ENCODE measurements at places on chromosomes 2 and 18.

DNA sequence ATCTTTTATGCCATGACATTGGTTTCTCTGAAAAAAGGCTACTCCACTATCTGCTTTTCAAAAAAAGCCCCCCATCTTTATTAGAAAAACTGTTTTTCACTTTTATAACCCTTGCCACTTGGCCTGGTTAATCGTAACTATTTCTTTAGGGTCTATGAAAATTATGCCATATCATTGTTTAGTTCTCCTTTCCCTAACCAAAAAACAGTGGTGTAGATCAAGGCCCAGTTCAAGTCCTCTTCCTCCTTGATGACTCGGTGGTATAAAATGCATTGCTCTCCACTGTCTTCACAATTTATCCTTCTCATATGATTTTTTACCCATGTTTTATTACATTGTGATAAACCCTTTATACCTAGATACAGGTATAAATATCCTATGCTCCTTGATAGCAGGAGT, 205.5 kb downstream of the ZNF521 start:
- DNase-seq, result no peak

- DNase-seq, result no peak
These were observed 37.3 kb upstream of the XPO1 start for GRCh38 chr2:61575447-61575859.

GRCh38 chr2:239639421-239640185, 238.8 kb upstream of the HDAC4 start:
- DNase-seq, result no peak

GRCh38 chr18:74961596-74961995, 247.3 kb downstream of the PTGR3 start:
- no peak for DNase-seq

GRCh38 chr2:48414980-48415835, 114.7 kb upstream of the STON1 start:
- no peak for DNase-seq

GRCh38 chr2:168814939-168815907, 12.8 kb downstream of the NOSTRIN start:
- DNase-seq, result no peak

DNA sequence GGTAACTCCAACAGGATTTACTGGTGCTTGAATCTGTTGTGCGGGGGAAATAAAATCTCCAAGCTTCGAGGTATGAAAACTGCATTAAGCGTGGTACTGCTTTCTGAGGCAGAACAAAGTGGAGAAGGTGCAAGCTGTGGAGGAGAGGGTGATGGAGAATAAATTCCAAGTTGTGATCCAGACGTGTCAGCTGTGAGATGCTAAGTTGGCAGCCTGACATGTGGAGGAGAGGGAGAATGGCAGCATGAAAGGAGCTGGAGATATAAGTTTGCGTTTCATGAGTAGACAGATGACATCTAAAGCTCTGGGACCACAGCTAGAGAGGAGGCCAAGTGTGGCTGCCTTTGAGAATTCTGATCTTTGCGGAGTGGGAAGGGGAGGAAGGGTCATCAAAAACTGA, 411.8 kb downstream of the FBXO15 start:
- DNase-seq, result no peak

GRCh38 chr2:163264341-163264740, 425.8 kb upstream of the KCNH7 start:
- DNase-seq, result no peak

DNA sequence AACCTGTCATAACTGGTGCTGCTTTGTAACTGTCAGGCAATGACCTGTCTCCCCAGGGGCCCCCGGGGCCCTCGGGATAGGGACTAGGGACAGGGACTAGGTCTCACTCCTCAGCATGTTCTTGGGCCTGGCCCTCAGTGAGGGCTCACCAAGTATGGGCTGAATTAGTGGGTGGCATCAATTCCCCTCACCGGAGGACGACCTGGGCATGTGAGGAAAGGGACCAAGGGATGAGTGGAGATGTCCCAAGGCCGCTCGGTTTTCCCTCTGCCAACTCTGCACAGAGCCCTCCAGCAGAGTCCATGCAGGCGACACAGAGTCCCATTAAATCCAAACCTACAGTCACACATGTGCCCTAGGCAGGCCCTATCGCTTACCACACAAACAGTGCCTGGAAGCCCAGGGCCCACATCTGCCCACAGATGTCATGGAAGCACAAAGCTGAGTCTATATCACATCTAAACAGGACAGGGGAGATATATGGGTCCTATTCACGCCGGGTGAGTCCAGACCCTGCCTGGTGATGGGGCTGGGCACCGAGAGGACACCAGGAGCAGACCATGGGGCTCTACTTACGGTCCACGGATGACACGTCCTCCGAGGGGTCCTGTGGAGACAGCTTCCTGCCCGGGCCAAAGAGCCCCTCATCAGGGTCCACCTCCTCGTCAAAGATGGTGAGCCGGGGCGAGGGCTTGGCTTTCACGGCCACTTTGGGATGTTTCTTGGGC, 26.6 kb downstream of the HS1BP3 start:
- no peak for DNase-seq

- no peak for DNase-seq
These were observed 40.1 kb upstream of the GALR1 start for GRCh38 chr18:77209587-77209986.

DNA sequence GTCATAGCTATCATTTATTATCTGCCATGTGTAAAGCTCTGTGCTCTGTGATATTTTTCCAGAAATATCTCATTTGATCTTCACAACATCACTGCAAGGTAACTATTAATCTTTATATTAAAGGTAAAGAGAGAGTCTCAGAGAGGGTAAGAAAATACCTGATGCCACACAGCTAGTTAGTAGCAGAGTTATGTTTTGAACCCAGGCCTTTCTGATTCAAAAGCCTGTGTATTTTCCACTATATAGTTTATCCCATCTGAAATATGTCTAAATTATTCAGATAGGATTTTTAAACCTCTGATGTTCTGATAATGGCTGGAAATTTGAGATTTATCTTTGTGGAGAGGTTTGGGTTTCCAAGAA, 10.1 kb downstream of the INPP1 start:
- no peak for DNase-seq

- no peak for DNase-seq
These were observed 24.9 kb downstream of the GORASP2 start for GRCh38 chr2:170953941-170954340.

DNA sequence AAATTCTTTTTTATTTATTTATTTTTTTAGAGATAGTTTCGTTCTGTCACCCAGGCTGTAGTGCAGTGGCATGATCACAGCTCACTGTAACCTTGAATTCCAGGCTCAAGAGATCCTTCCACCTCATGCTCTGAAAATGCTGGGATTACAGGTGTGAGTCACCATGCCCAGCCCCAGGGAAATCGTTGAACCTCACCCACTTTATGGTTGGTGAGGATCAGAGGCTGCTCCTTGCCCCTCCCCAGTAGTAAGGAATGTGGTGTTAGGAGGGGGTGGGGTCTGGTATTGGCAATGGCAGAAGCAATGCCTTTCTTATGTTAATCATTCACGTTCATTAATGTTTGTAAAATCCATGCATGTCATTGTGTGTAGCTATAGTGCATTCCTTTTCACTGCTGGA, 161.9 kb downstream of the SUCLG1 start:
- no peak for DNase-seq

DNA sequence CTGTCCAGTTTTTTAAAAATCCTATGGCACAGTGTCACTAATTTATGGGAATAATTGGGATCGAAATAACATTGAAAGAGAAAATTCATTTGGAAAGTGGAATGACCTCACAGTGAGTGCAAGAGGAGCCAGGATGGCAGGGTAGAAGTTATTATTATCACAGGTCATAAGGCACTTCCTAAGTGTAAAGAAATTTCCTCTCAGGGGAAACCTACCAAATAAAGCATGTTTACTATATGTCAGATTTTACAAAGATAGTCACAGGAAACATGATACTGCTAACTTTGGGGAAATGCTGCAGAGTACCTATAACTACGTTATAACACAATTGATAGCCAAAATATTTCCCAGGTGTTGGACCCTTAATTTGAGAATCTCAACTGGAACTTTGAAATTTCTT, 226.3 kb upstream of the SMAD7 start:
- DNase-seq, result no peak

- DNase-seq, result no peak
These were observed 19.2 kb upstream of the GNAL start for GRCh38 chr18:11669948-11670275.

DNA sequence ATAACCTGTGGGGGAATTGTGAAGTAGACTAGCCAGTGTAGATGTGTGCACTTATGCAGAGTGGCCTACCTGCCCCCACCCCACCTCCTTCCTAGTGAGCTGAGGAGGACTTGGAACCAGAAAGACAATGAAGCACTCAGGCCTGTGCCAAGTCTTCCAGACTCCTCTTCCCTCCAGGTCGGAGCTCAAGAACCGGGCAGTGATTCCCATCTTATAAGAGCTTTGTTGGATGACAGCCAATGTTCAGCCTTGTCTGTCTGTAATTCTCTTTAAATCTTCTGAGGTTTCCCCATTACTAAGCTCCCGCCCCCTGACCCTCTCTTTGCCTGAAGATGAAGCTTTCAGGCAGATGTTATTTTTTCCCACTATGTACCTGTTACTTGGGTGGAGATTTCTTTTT, 121.0 kb downstream of the SMAD2 start:
- DNase-seq, result peak; percentile 48

GRCh38 chr2:48883661-48884060, 128.1 kb upstream of the LHCGR start:
- no peak for DNase-seq

GRCh38 chr18:39299152-39299551, 1733.6 kb upstream of the CELF4 start:
- DNase-seq, result peak; percentile 70

- DNase-seq, result no peak
These were observed 15.3 kb upstream of the PTPN4 start for GRCh38 chr2:119744335-119744939.

- DNase-seq, result no peak
These were observed 45.3 kb upstream of the C1D start for GRCh38 chr2:68108120-68108519.

DNA sequence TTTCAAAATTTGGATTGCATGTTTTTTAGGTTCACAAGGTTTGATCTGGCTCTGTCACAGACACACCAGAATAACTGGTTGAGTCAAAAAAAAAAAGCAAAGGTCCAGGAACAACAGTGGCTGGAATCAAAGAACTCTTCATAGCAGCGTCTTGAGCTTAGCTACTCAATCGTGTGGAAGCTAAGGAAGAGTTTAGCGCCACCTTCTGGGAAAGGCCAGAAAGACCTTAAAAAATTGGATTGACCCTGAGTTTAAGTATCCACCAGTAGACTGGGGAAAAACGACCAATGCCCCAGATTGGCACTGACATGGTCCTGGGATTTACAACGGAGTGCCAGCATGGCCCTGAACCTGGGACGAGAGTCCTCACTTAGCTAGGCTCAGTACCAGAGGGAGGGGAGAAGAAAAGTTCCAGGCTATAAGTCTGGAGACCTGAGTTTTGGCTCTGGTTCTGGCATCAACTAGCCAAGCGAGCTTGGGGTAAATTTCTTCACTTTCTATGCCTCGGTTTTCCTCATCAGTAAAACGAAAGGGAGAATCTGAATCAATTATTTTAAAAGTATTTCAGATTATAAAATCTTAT, 71.1 kb upstream of the TFCP2L1 start:
- peak; percentile 73 for DNase-seq

- no peak for DNase-seq
These were observed 89.5 kb downstream of the GORASP2 start for GRCh38 chr2:171018522-171018921.

GRCh38 chr2:69196327-69197117, 183.5 kb downstream of the ANTXR1 start:
- no peak for DNase-seq
